ENCODE measurements at places on chromosomes 11 and 22.

GRCh38 chr22:36381513-36382128 is 6.1 kb downstream of the MYH9 start:
- no peak for DNase-seq

- peak; percentile 58 for DNase-seq
Measured at GRCh38 chr11:10809373-10810160, 841 bp upstream of the EIF4G2 start.

- no peak for DNase-seq
Measured at GRCh38 chr11:100793525-100793924, 106.4 kb downstream of the ARHGAP42 start.

DNA sequence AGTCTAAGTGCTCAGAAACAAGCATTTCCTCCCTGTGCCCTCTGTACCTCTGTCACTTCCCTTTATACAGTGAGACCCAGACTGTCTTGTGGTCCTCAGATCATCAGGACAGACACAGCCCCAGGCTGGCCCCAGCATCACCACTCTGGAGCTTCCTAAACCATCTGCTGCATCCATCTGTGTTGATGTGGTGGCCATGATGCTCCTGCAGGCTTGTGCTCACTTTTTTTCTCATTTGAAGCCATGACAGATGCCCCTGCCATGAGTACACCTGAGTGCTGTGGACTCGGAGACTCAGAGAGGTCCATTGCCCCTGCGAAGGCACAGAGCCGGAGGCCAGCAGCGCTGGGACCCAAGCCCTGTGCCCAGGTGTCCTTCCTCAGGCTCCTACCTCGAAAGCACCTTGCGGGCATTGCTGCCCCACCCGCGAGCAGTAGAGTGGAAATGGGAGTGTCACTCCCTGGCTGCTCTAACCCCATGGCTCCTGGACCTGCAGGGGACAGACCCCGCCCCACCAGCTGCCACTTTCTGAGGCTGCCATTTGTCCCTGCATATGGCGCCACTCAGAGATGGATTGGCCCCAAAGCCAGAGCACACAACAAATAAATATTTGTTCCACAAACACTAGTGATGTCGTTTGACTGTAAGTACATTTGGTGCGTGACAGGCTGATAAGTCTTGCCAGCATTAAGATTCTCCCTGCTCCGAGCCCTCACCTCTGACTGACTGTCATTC is 593.5 kb downstream of the TBC1D22A start:
- DNase-seq, result no peak

- no peak for DNase-seq
Measured at GRCh38 chr11:39668640-39669039, 1790.8 kb downstream of the LRRC4C start.

GRCh38 chr11:20337526-20338154 is 25.9 kb upstream of the HTATIP2 start:
- DNase-seq, result no peak

DNA sequence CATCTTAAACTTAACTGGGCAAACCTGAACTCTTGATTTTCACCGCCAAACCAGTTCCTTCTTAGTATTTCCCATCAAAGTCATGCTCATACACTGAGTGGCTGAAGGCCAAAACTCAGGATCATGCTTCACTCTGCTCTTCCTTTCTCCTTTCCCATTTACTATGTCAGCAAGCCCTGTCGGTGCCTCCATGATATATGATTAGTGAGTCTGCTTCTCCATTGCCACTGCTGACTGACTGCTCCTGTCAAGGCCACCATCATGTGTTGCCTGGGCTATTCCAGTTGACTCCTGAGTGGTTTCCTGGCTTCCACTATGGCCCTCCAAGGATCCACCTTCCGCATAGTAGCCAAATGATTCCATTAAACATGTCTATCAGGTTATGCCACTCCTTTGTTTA is 42.8 kb upstream of the AMPD3 start:
- DNase-seq, result no peak
